ENCODE measurements at places on chromosomes 3 and 15. TPM values are rescaled to one million over a fixed set of nuclear protein-coding genes. Genes with fewer than 3 reads are reported as not detected.

Gene SOX2
- total RNA-seq, result 34.1 TPM

Gene RASGRF1
- 0.57 TPM for total RNA-seq

Gene ECE2
- total RNA-seq, result not detected

Gene TNFAIP8L3
- 0.30 TPM for total RNA-seq

Gene TWF2
- 29.9 TPM for total RNA-seq

Gene DISP2
- 4.6 TPM for total RNA-seq

Gene MTMR10
- 33.2 TPM for total RNA-seq

Gene MORC1
- not detected for total RNA-seq

Gene SIDT1
- total RNA-seq, result 1.0 TPM

Gene CYP8B1
- total RNA-seq, result not detected

Gene HESX1
- 1.5 TPM for total RNA-seq

Gene SEMA6D
- total RNA-seq, result 0.67 TPM

Gene CSPG5
- 0.67 TPM for total RNA-seq

Gene IL5RA
- total RNA-seq, result 0.23 TPM

Gene DAPK2
- total RNA-seq, result 1.4 TPM

Gene DPPA2
- not detected for total RNA-seq

Gene FEZF2
- not detected for total RNA-seq

Gene SNTN
- total RNA-seq, result not detected

Gene ARPP21
- not detected for total RNA-seq
